Islet precursor cell (in vitro differentiated cells): ENCODE measurements at places on chromosomes 7 and 10.
A peak's percentile ranks its signal among the peaks of the same experiment; 100 is the strongest.

- DNase-seq: no peak
Measured at GRCh38 chr7:130296221-130296951, 3.4 kb downstream of the CPA4 start.

DNA sequence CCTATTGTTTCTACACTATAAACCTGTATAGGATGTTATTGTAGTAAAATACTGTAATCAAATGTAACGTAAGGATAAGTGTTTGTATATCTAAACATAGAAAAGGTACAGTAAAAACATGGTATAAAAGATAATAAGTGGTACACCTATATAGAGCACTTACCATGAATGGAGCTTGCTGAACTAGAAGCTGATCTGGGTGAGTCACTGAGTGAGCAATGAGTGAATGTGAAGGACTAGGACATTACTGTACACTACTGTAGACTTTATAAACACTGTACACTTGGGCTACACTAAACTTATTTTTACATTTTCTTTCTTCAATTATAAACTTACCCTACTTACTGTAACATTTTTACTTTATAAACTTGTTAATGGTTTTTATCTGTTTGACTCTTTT lies 732.9 kb upstream of the LRRN3 start:
- no peak for DNase-seq

- no peak for DNase-seq
Measured at GRCh38 chr7:156907656-156908055, 14.7 kb upstream of the LMBR1 start.

DNA sequence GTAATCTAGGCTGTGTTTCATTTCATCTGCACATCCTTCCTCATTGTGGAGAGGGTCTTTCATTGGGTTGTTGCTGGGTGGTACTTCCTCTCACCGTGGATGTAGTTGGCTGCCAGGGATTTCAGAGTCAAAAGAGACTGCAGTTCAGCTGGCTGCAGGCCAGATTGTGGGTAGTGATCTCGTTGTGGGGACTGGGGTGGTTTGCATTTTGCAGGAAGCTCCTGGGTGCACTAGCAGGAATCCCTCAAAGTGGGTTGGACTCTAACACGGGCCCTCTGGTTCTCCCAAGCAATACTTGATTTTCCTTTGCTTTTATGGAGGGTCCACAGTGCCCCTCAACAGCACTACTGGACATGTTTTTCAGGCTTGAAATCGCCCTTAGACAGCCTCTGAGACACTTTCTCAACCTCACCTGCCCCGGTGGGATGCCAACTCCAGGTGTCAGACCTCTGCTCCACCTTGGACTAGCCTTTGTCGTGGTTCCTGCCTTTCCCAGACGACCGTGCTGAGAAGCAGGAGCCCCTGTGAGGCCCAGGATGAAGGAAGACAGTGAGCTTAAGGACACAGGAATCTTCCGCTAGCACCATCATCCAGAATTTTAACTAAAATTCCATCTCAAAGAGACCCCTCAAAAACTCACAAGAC lies 23.9 kb upstream of the ZNF273 start:
- no peak for DNase-seq

DNA sequence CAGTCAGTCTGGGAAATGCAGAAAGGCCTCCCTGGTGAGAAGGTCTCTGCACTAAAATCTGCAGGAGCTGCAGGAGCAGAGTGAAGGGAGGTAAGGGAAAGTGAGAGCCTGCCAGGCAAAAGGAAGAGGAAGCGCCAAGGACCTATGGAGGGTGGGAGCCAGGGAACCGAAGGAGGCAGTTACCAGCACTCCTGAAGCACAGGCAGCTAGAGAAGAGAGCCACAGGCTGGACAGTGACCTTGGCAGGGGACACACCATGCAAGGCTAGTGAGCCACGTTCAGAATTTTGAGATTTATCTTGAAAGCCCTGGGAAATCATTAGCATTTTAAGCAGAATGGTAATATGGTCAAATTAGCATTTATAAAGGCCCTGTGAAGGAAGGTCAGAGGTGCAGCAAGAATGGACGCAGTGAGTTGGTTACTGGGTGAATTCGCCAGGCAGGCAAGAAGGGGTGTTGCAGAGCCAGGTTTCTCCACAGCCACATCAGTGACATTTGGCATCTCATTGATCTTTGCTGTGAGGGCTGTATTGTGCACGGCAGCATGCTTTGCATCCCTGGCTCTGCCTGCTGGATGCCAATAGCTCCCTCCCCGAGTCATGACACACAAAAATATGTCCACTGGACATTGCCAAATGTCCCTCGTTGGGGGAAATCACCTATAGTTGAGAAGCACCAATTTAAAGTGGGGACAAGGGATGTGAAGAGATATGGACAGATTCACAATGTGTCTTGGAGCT lies 54.7 kb upstream of the LANCL2 start:
- DNase-seq: no peak

DNA sequence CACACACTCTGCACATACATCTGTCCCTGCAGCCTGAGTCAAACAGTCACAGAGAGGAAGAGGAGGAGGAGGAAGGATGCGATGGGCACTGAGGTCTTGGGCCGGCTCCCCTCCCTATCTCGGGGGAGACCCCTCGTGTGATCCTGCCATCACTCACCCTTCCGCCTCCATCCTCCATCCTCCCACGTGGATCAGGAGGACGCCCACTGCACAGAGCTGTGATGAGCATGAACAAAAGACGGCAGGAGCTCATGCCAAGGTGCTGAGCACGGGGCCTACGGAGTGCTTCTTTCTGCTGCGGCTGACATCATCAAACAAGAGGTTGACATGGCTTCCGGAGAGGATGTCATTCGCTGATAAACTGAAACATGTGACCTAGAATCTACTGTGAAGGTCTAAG lies 68.0 kb downstream of the DIP2C start:
- no peak for DNase-seq

- no peak for DNase-seq
Measured at GRCh38 chr10:52068485-52068884, 245.6 kb upstream of the DKK1 start.

DNA sequence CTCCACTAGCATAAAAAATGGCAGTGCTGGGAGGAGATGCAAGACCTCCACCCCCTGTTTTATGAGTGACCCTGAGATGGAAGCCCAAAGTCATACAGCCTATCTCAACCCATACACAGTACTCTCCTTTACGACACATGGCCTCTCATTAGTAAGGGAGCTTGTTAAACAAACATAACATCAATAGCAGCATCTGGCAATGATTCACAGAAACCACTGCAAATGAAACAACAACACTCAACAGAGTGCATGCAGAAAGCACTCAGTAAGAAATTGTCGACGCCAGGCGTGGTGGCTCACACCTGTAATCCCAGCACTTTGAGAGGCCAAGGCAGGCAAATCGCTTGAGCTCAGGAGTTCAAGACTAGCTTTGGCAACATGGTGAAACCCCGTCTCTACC lies 27.5 kb upstream of the FIGNL1 start:
- DNase-seq: no peak

DNA sequence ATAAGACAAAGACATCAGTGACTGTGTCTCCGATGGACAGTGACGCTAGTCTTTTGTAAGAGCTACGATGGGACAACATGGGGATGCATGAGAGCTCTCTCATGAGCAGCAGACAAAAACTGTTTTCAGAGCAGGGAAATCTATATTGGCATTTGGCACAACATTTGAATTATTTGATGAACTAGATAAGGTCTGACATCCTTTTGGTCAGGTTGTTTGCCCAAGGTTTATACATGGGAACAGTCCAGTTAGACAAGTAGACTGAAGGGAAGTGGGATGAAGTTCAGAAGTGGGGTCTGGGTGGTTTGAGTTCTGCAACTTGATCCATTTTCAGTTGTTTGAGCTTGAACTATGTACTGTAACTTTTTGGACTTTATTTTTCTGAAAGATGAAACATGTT lies 50.8 kb downstream of the BUB3 start:
- no peak for DNase-seq

- no peak for DNase-seq
Measured at GRCh38 chr10:115657161-115657860, 564.1 kb downstream of the ATRNL1 start.

DNA sequence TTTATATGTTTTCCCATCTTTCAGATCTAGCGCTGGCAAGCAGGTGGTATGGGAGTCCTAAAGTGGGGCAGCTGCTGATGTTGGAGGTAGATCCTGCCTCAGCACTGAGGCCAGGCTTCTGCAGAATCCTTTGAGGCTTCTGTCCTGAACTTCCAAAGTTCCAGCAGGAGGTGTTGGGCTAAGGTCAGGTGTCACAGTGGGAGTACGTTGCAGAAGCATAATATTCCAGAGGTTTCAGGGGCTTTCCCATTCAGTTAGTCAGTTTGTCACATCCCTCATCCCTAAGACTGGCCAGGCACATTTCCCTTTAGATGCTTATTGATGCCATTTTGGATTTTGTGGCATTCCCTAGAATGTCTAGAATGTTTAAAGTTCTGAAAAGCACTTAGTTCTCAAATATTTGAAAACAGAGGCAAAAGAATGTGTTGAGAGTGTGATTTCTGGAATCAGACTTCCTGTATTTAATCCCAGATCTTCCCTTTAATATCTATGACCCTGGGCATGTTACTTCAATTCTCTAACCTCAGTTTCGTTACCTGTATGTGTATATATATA lies 319.1 kb upstream of the PHYHIPL start:
- no peak for DNase-seq

DNA sequence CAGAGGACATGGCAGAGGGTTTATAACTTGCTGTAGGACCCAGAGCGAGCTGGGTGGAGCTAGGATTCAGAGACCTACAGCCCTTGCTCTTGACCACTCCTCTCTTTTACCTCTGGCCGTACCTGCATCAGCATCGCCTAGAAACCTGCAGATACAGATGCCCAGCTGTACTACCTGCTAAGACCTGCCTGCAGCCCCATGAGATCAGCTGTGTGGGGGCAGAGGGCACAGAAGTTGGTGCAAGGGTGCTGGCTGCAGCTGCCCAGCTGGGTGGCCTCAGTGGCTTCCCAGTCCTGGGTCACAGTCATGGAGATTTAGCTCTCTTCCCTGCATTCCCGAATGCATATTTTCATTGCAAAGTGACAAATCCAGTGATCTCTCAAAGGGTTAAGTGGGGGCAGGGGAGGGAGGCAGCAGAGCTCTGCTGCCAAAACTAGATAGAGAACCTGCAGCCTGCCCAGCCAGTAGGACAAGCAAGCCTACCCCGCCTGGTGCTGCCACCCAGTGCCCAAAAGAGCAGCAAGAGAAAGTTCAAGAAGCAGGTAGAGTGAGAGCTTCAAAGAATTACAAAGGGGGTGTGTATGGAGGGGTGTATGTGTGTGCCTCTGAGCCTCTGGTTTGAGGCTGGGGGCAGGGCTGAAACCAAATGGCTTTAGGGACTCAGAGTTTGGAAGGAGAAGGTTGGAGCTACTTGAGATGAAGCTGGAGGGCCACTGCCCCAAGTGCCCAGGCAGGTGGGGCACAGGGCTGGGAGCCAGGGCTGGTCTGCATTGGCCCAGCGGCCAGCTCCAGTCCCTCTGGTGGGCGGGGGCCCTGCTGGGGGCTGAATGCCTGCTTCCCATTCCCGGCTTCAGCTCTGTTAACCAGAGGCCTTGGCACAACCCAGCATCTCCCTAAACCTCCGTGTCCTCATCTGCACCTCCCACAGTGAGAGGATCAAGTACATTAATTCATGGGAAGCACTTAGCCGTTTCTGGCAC lies 6.9 kb downstream of the FAM241B start:
- DNase-seq: peak; percentile 64

DNA sequence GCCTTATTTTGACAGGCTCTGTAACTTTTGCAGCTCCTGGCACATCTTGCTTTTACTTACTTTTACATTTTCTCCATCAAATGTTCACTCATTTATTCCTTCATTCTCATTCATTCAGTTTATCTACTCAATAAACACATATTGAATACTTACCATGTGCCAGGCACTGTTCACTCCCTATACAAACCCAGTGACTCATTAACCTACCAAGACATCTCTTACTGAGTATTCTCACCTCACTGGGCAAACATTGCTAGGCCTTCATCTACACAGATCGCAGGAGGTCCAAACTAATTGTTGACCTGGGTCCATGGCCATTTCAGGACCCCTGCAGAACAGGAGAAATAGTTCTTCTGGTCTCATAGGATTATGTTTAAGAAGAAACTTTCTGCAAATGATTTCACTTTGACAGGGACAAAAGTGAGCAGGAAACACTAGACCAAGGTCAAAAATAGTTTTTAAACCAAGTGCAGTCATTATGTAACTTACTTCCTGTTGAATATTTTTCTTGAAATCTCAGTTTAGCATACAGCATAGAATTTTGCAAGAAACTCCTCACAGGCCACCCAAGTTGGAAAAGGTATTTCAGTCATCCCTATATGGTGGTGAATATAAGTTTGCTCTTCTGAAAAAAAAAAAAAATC lies 17.6 kb downstream of the SLC26A4 start:
- DNase-seq: no peak

GRCh38 chr7:21412957-21413356 lies 14.9 kb upstream of the SP4 start:
- DNase-seq: no peak

DNA sequence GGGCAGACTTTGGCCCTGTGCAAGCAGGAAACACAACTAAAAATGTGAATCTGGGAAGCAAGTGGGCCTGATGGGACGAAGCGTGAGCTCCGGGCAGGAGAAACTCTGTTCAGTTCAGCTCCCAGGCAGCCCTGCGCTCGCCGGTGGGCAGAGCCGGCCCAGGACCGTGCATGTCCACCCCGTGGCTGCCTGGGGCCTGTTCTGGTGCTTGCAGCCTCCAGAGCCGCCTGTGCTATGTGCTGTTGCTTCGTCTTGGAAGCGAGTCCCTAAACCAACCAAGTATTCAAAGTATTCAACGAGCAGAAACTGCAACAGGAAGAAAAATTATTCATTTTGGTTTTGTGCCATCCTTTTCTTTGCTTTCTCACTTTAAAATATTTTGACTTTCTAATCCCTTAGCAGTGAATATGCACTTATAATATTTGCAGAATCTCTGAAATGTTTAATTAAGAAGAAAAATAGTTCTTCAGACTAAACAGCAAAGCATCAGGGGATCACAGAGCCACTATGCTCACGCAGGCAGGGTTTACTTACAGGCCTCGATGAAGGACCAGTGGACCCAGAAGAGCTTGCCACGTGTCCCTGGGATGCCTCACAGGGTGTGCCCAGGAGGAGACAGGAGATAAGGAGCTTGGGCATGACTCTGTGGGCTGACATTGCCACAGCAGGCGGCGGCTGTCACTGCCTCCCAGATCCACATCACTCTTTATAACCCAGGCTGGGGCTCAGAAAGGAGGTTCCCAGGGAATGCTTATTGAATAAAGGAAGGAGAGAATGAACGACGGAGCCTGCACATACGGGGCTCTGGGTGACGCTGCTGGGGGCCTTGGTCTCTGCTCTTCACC lies 45.6 kb downstream of the VIPR2 start:
- DNase-seq: peak; percentile 53

DNA sequence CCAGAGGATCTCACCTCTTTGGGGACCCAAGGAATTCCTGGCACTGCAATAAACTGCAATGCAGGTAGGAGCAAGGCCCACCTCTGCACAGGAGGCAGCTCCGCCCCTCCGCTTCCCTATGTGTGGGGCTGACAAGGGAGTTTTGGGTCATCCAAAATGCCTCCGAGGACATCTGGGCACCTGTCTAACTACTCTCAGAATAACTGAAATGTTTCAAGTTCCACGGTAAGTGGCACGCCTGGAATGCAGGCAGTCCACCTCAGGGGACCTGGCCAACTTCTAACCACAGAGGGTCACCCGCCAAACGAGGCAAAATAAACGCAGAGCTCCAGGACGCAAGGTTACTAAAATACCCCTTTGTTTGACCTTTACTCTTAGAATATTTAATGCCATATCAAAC lies 102.5 kb downstream of the FGFR2 start:
- peak; percentile 85 for DNase-seq
